ENCODE measurements at places on chromosomes 3 and 15.

- no peak for DNase-seq
These were observed 774 bp upstream of the CNOT10 start for GRCh38 chr3:32684029-32684799.

DNA sequence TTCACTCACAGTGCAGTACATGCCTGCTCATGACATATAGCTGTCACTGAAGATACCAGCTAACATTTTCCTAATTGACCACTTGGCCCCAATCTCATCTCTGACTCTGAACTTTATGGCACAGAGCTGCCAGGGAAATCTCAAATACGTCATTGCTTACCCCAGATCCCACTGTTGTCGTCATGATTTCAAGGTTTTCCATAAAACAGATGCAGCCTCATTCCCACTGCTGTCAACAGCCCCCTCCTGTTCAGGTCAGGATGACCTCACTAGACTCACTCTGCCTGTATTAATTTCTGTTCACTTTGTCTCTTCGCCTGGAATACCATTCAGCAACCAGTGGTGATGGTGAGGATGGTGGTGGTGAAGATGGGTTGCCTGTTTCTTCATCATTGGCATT, 262.6 kb upstream of the TPM1 start:
- DNase-seq = no peak

- no peak for DNase-seq
These were observed 11.5 kb upstream of the MAP3K13 start for GRCh38 chr3:185351396-185351795.

DNA sequence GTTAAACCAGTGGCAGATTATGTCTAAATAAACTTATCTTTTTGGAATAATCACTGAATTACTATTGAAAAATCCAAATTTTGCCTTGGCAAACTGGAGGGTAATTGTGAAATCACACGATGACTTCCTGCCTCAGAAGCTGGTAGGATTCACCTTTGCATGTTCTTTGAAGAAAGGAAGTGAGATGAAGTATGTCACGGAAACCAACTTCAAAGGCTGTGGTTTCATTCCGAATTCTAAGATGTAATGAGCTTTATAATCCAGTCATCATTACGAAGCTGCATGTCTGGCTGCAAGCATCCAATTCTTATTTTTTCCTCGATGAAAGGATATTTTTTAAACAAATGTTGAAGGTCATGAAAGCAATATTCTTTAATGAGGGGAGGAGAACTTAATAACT, 15.0 kb upstream of the ZBED2 start:
- no peak for DNase-seq

DNA sequence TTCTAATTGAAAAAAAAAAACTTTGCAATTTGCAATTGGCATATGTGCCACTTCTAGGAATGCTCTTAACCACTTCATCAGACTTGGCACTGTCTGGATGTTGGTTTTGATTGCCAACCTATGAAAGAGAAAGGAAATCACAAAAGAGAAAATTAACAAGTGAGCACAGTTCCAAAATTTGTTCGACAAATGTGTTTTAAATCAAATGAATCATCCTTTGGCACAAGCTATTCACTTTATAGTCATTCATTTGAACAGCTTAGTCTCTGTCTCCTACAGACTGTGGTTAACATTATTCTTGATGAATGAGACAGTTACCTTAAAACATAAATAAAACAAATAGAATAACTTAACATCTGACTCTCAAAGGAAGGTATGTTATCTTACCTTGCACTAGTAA, 265.0 kb downstream of the EPHA3 start:
- DNase-seq = no peak

GRCh38 chr3:66854601-66855151, 143.4 kb upstream of the KBTBD8 start:
- no peak for DNase-seq

DNA sequence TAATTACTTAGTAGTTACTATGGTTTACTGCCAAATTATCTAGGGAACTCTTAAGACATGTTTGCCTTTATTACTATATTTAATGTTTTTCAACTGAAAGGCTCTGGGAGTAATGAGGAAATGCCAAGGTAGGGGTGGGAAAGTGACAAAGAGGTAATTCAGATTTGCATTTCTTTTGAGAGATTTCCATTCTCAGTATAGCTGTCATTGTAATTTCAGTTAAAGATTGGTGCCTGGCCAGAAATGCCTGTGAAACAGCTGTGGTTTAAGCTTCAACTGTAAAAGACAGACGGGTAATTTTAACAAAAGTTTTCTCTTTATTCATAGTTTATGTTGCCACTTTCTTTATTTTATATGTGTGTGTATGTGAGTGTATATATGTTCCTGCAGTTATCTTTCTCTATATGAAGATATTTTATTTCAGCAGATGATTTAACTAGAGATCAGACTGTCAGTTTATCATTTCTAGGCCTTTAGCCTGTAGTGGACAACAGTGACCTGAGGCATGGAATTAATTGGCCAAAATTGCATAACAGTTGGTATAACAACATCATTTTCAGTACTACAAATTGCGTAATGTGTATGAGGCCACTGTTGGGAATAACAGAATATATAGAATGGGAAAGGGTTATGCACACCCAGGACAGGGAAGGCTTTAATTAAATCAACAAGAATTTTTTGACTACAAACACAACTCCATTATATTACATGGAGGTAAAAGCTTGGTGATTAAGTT, 119.0 kb downstream of the BBX start:
- no peak for DNase-seq

DNA sequence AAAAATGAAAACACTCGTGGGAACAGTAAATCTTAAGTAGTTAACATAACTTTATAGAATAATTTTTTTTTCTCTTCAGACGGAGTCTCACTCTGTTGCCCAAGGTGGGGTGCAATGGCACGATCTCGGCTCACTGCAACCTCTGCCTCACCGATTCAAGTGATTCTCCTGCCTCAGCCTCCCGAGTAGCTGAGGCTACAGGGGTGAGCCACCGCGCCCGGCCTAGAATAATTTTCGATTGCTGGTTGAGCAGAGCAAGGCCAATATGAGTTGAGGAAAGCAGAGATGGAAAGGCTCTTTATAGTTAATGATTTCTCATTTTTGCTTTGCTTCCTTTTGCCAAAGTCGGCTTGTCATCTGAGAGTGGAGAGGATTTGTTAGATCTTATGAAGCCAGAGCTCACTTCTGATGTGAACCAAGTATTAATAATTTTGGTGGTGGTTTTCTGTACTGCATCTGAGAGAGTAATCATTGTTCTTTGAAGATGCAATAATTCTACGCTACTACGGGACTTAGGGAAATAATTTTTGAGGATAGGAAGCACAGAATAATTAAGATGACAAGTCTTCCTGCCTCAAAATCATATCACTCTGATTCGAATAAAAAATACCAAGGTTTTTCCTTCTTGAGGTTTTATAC, 1.6 kb upstream of the GOLM2 start:
- DNase-seq = no peak

DNA sequence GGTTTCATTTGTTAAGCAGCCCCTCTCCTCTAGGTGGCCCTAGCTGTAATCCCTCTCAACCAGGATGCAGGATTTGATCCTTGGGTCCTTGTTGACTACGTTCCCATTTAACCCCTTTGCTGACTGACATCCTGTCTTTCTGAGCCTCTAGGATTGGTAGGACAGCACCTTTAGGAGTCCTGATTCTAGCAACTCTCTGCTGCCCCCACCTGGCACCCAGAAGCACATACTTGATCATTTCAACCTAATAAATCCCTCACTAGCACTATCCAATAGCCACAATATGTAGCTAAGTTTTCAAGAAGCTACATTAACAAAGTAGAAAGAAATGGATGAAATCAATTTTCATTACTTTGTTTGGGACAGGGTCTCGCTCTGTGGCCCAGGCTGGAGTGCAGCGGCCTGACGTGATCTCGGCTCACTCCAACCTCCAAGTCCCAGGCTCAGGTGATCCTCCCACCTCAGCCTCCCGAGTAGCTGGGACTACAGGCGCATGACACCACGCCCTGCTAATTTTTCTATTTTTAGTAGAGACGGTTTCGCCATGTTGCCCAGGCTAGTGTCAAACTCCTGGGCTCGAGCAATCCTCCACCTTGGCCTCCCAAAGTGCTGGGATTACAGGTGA, 28.3 kb downstream of the RSL24D1 start:
- DNase-seq = no peak

DNA sequence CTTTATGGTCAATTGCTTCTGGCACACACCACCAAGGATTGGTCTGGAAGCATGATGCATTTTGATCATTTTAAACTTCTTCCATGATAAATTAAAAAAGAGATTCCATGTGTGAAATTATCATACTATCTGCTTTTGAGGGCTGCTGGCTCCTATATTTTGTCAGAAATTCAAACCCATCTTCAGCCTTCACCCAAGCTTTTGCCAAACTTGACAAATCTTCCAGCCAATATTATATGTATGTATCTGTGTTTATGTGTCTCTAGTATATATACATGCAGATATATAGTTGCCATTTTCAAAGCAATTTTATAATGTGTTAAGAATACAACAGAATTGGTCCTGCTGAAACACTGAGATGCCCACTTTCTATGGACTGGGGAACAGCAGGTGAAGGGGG, 275.7 kb downstream of the AGBL1 start:
- DNase-seq = no peak

- DNase-seq = peak; percentile 90
These were observed 268.7 kb downstream of the XXYLT1 start for GRCh38 chr3:195001961-195002861.

DNA sequence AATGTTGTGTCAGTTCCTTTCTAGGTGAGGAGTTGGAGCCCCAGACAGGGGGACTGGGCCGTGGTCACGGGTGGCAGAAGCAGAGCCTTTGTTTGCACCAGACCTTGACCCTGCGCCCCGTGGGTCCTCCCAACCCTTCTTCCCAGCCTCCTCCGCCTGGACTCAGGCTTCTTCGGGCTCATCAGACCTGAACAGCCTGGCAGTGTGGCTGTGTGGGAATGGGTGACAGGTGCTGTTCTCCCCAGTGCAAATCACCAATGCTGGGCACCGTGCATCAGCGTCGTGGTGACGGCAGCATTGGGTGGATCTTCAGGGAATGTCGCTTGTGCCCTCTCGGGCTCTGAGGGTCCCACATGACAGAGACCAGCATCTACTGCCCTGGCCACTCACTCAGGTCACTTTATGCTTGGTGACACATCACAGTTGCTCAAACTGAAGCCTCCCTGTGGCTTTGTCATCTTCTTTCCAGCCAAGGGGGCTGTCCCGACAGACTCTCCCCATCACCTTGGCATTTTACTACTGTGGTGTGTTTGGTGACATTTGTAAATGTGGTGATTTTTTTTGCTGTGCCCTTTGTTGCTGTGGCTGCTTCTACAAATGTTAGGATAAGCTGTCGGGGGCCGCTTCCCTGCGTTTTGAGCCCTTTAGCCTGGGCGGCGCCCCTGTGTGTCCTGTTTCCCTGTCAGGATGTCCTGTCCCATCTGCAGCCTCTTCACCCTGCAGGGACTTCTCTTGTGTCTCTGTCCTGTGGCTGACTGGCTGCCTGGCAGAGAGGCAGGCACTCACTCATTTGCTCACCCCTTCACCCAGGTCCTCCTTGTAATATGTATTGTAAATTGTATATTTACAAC, 14.5 kb downstream of the APBA2 start:
- DNase-seq = no peak

GRCh38 chr3:152299249-152299976, 30.7 kb downstream of the MBNL1 start:
- DNase-seq = no peak

DNA sequence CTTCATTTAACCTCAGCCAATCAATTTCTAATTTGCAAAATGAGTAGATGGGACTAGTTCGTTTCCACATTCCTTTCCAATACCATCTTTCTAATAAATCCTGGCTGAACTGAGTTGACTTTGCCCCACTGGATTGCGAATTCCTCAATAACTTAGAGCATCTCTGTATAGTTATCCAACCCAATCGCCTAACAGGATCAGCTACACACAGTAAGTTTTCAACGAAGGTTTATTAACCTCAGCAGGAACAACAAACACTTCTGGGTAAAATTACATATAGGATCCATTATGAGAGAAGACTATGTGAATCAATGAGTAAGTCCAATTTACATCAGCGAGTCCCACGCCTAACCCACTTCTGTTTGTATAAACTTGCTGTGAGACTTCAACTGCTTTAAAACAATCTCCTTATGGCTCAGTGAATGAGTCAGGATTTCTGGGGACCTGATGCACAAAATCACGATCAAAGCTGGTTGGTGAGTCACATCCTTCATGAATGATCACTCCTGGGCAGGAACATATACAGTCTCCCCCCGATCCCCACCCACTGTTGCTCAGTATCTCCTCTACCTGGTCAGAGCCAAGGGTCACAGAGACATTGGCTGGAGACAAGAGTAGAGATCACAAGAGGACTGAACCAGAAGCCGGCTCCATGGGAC, 142.8 kb downstream of the EDEM1 start:
- DNase-seq = peak; percentile 66

- DNase-seq = no peak
These were observed 28.6 kb downstream of the FAM98B start for GRCh38 chr15:38482572-38482971.

GRCh38 chr3:134161898-134162615, 88.6 kb downstream of the RYK start:
- no peak for DNase-seq

- DNase-seq = peak; percentile 97
These were observed 5.6 kb upstream of the FEM1B start for GRCh38 chr15:68271854-68272471.

DNA sequence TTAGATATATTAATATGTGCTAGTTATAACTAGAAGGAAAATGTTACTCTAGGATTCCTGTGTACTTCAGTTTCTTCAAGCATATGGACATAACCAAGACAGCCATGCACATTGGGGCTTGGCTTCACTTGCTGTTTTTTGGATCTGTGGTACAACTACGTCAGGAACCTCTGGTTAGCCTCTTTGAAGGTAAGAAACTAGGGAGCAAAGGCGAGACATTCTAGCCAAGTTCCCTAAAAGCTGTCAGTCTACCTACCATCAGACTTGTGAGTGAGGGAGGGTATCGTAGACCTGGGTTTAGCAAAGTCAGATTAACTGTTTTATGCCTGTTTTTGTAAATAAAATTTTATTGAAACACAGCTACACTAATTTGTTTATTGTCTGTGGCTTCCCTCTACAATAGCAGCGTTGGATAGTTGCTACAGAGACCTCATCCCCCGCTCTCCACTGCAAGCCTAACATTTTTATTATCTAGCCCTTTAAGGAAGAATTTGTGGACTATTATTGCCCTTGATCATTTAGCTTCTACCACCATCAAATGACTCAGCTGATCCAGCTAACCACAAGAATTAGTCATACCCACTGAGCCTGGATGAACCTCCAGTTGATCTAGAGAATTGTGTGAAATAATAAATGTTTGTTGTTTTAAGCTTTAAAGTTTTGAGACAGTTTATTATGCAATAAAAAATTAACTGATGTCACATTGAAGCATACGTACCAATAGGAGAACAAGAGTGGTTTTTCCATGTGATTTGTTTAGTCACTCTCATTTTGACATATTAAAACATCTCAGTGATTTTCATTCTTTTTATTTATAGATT, 58.1 kb downstream of the RSRC1 start:
- DNase-seq = peak; percentile 38

GRCh38 chr3:176714034-176714433, 483.2 kb downstream of the TBL1XR1 start:
- DNase-seq = no peak

Data from PC-9 (cell line).